H1 (cell line): ENCODE measurements at places on chromosomes 2 and 18. TPM values are rescaled to one million over a fixed set of nuclear protein-coding genes. Genes with fewer than 3 reads are reported as not detected.

DNA sequence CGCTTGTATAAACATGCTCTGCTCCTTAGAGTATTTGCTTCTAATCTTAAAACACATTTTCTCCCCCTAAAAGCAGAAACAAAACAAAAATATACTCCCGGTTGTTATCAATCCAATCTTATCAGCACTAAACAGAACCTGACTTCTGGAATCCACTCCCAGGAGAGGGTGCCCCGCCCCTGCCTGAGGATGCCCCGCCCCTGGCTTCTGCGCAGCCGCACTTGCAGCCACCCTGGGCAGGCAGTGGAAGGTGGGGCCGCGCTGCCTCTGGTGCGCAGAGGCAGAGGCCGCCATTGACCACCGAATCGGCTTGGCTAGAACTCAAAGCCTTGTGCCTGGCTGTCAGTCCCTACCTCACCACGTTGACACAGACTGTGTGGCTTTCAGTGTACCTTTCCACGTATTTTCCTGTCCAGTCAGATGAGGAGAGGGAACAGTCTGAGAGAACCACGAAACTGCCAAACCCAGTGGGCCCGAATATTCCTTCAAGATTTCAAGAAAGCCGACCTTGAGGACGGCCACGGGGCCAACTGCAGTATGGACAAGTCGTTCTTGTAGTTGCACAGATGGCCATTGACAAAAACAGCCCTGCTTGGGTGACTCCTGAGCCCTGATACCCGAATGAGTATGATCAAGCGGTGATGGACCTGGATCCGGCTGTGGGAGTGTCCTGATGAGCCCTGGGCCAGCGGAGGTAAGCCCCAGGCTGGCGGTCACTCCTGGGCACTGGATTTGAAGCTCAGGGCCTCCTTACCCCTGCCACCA is 46.2 kb upstream of the ARHGAP28 start:
- no peak for DNase-seq

DNA sequence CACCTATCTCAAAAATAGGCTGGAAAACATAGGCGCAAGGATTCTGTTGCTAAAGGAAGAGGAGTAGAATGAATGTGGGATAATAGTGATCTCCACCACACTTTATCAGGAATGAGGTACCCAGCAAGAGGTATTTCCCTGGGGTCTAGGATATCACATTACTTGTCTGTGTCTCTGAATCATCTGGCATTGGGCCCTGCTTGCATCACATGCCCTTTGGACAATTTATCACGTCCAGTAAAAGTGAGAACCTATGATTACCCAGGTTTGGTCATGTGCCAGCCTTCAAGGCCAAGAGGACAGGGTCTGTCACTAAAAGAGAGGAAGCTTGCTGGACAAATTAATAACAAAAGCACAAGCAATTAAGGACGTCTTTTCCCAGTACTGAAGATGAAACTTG is 11.4 kb upstream of the TRAPPC8 start:
- no peak for DNase-seq

GRCh38 chr18:8373486-8373885 is 235.8 kb upstream of the RAB12 start:
- DNase-seq, result no peak

- DNase-seq, result no peak
Observed at GRCh38 chr18:21900605-21901352, 160.2 kb downstream of the MIB1 start.

DNA sequence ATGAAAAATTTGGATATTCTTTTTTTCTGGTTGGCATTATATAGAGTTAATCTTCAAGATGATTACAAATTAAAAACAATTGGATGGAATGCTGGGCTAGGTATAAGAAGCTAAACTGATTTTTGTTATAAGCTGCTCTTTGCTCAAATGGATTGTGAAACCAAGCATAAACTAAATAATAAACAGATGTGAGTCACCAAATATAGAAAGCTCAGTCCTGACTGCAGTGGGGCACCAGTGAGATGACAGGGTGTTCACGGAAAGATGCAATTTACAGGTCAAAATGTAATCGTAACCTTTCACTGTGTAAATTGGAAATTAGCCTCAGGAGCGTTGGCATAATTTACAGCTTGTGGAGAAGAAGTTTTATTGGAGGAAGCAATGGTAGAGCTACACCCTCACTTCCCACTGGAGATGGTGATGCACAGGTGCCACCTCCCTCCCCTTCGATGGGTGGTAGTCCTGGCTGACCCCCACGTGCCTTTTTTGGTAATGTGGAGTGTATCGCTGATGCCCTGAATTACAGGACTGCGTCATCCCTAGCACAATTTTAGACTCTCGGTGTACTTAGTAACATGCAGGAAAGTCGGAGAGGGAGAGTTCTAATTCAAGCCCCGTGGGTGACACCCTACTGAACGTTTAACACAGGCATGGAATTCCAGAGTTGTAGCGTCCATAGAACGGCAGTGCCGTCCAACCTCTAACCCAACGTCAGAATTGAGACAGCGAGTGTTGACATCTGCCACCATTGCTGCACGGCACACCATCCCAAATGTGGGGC is 73.9 kb upstream of the NFATC1 start:
- DNase-seq, result no peak

DNA sequence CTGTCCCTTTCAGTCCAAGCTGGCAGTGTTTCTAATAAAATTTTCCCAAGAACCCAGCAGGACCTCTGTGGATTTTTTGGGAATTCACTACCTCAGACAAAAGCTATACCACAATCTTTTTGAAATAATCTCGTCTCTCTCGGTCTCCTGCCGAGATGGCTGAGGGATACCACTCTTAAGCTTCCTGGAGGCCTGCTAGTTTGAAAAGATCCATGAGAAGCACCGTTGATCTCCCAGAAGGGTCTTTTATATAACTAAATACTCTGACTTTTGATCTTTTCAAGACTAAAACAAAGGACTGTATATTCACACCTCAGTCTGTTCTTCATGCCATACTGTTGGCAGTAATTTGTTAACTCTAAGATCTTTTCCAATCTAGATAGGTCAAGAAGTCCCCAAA is 141.7 kb downstream of the UPP2 start:
- no peak for DNase-seq

DNA sequence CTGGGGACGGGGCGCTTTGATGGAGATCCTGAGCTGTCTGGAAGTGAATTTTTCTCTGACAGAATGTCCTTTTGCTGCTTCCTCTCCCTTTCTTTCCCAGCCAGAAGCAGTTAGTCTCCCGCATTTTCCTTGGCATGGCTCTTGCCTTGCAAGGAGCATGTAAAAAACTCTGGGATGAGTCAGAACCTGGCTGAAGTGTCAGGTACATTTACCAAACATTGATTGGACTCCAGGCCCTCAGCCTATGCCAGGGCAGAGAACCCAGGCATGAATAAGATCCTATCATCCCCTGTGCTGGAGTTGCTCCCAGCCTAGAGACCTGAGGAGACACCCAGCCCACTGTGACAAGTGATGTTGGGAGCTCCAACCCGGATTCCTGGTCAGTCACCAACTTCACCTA is 21.6 kb downstream of the STON1 start:
- no peak for DNase-seq

DNA sequence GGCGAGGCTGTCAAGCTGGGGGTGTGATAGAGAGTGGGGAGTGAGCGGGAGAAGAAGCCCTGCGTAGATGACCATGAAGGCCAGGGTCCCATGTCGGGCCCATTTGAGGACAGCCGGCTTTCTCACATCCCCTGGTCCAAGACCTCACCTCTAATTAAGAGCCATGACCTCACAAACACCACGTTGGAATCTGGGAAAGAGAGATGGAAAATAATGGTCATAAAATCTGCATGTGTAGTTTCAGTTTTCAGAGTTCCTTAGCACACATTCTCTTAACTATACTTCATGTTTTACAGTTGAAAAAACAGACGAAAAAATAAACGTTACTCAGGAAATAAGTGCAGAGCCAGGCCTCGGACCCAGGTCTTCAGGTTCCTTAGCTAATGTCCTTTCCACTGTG is 244.8 kb upstream of the SIX2 start:
- DNase-seq, result no peak

GRCh38 chr2:241068136-241068941 is 33.7 kb downstream of the MTERF4 start:
- DNase-seq, result no peak

DNA sequence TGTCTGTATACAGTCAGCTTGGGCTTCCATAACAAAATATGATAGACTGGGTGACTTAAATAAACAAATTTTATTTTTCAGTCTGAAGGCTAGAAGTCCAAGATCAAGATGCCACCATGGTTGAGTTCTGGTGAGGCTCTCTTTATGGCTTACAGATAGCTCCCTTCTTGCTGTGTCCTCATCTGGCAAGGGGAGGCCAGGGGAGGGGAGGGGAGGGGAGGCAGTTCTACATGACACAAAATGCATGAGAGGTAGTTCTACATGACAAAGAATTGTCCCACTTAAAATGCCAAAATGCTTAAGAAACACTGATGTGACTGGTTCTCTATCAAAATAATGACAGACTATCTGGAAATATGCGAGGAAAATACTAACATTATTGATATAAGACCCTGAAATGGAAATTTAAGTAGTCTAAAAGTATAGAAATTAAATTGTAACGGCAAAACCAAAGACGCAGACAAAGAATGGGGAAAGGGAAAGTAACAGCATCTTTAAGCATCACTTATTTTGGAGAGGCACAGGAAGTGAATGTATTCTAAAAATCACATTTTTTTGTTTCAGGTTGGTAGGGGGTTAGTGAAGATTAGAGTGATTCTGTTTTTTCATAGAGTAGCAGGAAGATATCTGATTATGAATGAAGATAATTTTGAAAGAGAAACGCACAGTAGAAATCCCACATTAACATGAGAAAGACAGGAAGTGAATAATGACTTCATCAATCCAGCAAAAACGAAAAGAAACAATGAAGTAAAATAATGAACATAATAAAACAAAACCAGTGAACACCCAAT is 131.4 kb downstream of the STRN start:
- peak; percentile 34 for DNase-seq

DNA sequence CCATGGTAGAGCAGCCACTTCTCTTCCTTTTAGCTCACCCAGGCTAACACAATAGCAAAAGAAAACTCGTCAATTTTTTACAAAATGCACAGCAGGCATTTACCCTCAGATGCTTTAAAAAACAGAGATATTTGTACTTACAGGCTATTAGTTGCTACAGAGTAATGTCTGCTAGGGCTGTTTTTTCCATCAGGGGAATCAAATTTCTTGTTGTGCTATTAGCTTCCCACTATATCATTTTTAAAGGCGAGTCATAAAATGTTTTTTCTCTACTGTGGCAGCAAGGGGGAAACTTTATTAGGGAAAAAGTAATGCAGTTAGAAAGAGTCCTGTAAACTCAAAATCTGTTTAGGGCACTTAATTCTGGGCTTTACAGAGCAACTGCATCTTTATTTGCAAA is 277.9 kb upstream of the THSD7B start:
- no peak for DNase-seq

- no peak for DNase-seq
Observed at GRCh38 chr18:65753520-65753919, 2.7 kb downstream of the CDH7 start.

GRCh38 chr2:156756516-156756915 is 320.3 kb downstream of the GPD2 start:
- no peak for DNase-seq

DNA sequence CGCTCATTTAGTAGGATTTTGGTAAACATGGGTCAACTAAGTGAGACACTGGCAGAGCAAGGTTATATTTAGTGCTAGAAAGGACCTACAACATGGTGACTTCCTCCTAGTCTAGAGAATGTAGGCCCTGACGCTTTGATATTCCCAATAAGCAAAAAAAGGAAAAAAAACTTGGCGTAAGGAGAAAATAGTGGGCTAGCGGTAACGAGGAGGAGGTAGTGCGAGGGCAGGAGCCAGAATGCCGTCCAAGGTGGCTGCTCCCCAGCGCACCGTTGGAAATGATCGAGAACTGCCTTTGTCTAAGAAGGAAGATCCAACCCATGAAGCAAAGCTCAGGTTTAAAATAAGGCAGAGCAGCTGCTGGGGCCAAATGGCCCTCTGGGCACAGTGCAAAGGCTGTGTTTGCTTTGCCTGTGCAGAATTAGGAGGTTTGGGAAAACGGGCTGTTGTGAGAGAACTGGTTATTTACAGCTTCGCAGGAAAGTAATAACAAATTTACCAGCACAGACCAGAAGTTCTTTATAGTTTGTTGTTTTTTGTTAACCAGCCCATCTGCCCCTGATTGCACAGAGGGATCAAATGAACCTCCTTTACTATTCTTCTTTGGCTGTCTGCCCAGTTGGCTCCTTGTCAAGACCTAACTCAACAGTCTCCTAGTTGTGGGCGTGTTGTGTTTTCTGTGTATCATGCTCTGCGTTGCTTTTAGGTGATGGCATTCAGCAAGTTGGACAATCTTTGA is 86.6 kb downstream of the ITGB1BP1 start:
- no peak for DNase-seq

DNA sequence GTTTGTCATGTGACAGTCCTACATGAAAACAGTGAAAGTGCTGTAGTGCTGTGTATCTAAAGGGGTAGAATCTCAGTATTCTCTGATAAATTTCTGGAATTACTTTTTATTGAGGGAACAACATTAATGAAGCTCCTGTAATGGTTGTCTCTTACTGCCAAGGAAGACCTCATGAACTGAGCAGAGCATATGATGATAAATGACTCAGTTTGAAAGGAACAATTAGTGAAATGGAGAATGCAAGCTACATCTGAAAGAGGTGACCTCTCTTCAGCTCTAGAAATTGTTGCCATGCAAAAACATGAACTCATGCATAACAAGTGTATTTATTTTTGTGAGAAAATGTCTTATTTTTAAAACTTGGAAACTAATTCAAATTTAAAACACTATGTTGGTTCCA is 93.6 kb downstream of the SCN9A start:
- no peak for DNase-seq

DNA sequence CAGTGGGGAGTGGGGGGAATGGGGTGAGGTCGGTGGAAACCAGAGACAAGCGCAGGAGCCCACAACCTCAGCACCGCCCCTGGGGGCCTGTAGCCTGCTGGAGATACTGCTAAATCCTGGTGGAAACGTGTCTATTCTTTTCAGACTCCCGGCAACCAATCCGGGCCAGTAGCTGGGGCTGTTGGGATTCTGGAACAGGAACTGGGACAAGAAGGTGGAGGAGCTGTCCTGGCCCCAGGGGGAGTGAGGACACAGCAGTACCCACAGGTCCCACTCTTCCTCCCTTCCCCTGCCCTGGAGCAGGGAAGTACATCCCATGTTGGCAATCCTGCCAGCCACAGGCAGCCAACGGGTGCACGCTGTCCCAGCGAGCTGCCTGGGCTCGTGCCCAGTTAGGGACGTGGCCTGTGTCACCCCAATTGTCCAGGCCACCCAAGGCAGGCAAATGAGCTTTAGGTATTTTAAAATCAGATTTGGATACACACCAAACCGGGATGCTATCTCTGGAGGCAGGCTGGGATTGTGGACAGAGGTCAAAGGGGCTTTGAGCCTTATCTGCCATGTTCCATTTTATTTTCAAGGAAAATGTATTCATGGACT is 51.8 kb downstream of the HS1BP3 start:
- DNase-seq, result no peak

- no peak for DNase-seq
Observed at GRCh38 chr18:44107187-44107586, 573.5 kb upstream of the SETBP1 start.

- DNase-seq, result no peak
Observed at GRCh38 chr2:220370764-220371163, 743.3 kb downstream of the SLC4A3 start.

The PAX3 gene
- total RNA-seq, result not detected in 2 replicates

The IFIH1 gene
- 1.2 and 2.0 TPM in 2 replicates for total RNA-seq

The SGPP2 gene
- not detected in 2 replicates for total RNA-seq

The ZRANB3 gene
- total RNA-seq, result 17.5 and 19.3 TPM in 2 replicates

The CAPN14 gene
- 0.07 and 0.08 TPM in 2 replicates for total RNA-seq

The FEV gene
- not detected in 2 replicates for total RNA-seq
